Tibial artery (tissue), 4 donors: ENCODE measurements at places on chromosomes 4 and X.
A peak's percentile ranks its signal among the peaks of the same experiment; 100 is the strongest.

- H3K27ac ChIP-seq = no peak overlapping the region
- H3K36me3 ChIP-seq = peaks cover 23% of the 10 kb centered on the region
- DNase-seq = no peak
- no peaks in the 10 kb centered on the region for H3K27me3 ChIP-seq
These were observed 65.0 kb downstream of the FAT1 start for GRCh38 chr4:186658657-186659056.

DNA sequence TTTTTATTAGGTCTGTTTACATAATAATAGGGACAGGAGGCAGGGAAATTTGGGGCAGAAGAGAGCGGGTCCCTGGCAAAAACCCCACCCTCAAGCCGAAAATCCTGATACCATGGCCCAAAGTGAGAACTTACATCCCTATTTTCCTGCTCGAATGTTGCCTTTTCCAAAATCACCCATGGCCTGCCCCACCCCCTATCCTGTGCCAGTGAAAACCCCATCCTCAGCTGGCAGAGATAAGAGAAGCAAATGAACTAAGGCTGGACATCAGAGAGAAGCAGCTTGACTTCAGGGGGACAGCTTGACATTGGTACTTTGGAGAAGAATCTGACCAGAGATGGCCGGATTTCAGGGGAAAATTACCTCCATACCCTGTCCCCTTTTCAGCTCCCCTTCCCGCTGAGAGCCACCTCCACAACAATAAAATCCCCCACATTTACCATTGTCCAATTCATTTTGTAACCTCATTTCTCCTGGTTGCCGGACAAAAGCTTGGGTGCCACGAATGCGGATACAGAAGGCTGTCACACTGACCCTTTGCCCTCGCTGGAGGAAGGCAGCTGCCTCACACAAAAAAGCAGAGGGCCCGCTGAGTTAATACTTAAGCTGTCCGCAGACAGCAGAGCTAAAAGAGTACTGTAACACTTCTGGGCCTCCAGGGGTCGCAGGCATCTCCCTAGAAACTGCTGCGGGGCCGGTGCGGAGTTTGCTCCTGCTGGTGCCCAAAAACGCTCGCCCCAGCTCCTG is 196.2 kb downstream of the SNCA start:
- no peaks in the 10 kb centered on the region for H3K27me3 ChIP-seq
- no peaks in the 10 kb centered on the region for H3K4me1 ChIP-seq
- no peak for DNase-seq
- H3K4me3 ChIP-seq = no peak overlapping the region

DNA sequence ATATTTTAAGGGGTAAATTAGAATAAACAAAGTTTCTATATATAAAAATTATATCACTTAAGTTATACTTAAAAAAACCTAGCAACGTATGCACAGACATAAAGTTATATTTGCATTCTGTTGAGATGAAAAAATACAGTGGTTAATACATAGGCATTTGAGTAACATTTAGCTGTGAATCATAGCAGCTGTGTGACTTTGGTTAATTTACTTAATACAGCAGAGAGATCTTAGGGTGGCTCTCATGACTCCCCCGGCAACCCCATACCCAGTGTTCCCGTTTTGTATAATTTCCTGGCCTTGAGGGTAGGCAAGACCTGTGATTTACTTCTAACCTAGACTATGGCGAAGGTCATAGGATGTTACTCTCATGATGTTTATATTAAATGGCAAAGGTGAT is 504.8 kb downstream of the INPP4B start:
- no peak for DNase-seq
- H3K27me3 ChIP-seq = no peaks in the 10 kb centered on the region
- H3K27ac ChIP-seq = no peak overlapping the region
- no peaks in the 10 kb centered on the region for H3K36me3 ChIP-seq
- no peak overlapping the region for H3K4me3 ChIP-seq

DNA sequence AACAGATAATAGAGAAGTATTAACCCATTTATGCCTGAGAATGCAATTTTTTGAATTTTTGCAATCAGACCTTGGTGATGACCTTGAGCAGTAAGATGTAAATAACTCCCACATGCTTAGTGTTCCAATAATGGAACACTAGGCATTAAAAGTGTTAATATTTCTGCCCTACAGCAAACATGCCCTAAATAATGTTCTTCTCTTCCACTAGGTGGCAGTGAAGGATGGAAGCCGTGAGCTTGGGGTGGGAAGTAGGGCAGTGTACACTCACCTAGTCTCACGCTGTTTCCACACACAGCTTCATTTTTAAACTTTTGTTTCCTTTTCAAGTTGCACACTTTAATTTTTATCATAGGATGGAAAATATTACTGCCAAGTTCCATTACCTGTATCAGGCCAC is 613.1 kb upstream of the HS3ST1 start:
- no peaks in the 10 kb centered on the region for H3K36me3 ChIP-seq
- H3K27me3 ChIP-seq = no peaks in the 10 kb centered on the region
- no peak overlapping the region for H3K27ac ChIP-seq
- no peak for DNase-seq

DNA sequence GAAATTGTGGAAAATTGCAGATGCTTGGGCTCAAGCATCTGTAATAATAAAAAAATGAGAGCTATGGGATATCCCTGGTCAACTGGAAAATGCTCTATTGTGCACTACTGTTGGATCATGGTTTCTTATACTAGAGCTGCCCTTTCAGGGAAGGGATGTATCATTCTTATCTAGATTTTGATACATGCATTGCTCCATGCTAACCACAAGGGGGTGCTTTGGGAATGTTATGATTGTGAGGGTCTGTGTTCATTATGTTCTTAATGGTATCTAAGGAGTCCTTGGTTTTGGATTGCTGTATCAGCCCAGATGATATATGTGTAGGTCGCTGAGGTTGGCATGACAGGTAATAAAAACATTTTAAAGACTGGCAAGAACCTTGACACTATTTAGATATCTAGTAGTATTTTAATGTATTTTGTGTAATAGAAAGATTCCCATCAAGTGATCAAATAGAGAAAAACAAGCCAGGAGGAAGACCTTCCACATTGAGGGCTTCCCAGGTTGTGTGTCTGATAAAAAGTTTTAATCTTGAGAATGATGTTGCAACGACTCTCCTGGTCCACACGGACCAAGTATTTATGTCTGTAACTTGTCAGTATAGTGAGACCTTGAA is 49.2 kb upstream of the TLR2 start:
- H3K4me3 ChIP-seq = no peak overlapping the region
- H3K36me3 ChIP-seq = peaks cover 69% of the 10 kb centered on the region
- no peaks in the 10 kb centered on the region for H3K27me3 ChIP-seq
- peak overlapping the region; percentile 10 for H3K27ac ChIP-seq
- DNase-seq = no peak
- no peaks in the 10 kb centered on the region for H3K4me1 ChIP-seq

GRCh38 chr4:73911746-73912145 is 42.6 kb downstream of the CXCL1 start:
- no peak overlapping the region for H3K27ac ChIP-seq
- H3K4me3 ChIP-seq = no peak overlapping the region
- H3K36me3 ChIP-seq = no peaks in the 10 kb centered on the region
- H3K27me3 ChIP-seq = no peaks in the 10 kb centered on the region
- peaks cover 2% of the 10 kb centered on the region for H3K4me1 ChIP-seq
- no peak for DNase-seq

- no peaks in the 10 kb centered on the region for H3K4me1 ChIP-seq
- no peaks in the 10 kb centered on the region for H3K27me3 ChIP-seq
- DNase-seq = no peak
- H3K27ac ChIP-seq = peak overlapping the region; percentile 28
These were observed 94.1 kb downstream of the COX18 start for GRCh38 chr4:72975488-72975784.

GRCh38 chrX:136658151-136658550 is 10.2 kb downstream of the CD40LG start:
- no peak overlapping the region for H3K4me3 ChIP-seq
- H3K36me3 ChIP-seq = no peaks in the 10 kb centered on the region
- no peak for DNase-seq

DNA sequence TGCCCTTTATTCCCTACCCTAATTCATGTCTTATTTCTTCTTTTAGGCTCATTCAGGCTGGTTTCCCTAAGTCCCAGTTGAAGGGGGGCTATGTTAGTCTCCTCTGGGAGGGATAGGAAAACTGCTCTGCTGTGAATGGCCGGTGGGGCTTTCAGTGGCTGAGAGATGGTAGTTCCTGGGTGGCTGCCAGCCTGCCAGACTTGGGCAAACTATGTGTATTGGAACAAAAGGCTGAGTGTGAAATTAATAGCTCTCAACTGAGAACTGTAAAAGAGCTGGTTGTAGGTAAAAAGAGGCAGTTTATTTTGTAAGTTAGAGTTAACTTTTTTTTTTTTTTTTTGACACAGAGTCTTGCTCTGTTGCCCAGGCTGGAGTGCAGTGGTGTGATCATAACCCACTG is 28.8 kb downstream of the ARHGAP10 start:
- H3K4me3 ChIP-seq = no peak overlapping the region
- H3K4me1 ChIP-seq = peaks cover 39% of the 10 kb centered on the region
- H3K27me3 ChIP-seq = no peaks in the 10 kb centered on the region
- peak; percentile 76 for DNase-seq
- peak overlapping the region; percentile 6 for H3K27ac ChIP-seq

DNA sequence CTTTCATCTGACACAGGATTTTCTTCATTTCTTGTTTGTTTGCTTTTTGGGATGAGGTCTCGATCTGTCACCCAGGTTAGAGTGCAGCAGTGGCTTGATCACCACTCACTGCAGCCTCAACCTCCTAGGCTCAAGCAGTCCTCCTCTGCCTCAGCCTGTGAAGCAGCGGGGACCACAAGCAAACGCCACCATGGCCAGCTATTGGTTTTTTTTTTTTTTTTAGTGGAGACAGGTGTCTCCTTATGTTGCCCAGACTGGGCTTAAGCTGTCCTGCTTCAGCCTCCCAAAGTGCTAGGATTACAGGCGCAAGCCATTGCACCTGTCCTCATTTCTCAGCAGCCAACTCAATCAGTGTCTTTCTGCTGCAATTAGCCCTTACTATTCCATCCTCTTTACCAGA is 10.3 kb downstream of the SPRY1 start:
- peaks cover 21% of the 10 kb centered on the region for H3K36me3 ChIP-seq
- no peaks in the 10 kb centered on the region for H3K27me3 ChIP-seq
- H3K27ac ChIP-seq = no peak overlapping the region
